ENCODE measurements at places on chromosomes 4 and X. TPM values are rescaled to one million over a fixed set of nuclear protein-coding genes. Genes with fewer than 3 reads are reported as not detected.
A peak's percentile ranks its signal among the peaks of the same experiment; 100 is the strongest.

- no peak overlapping the region for H3K4me3 ChIP-seq
- no peaks in the 10 kb centered on the region for H3K27me3 ChIP-seq
These were observed 2.4 kb upstream of the TADA2B start for GRCh38 chr4:7040765-7041164.

DNA sequence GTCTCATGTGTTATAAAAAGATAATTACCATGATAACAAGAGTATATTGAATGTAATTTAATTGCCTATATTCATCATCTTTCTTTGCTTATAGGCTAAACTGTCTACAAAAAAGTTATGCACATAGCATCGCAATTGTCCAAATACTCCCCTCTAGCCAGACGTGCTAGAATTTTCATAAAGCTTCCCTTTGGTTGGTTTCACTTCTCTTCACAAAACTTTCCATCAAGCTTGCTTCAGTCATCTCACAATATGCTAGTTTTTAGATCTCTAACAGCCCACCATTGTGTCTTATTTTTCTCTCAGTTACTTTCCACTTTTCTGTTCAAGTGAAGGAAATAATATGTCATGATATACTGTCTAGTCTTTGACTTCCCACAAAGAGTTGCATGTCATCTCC lies 448.3 kb upstream of the SPANXN1 start:
- no peak overlapping the region for H3K27ac ChIP-seq
- H3K4me3 ChIP-seq, result no peak overlapping the region
- H3K36me3 ChIP-seq, result no peaks in the 10 kb centered on the region
- no peaks in the 10 kb centered on the region for H3K4me1 ChIP-seq

The MAGEB2 gene
- not detected for polyA plus RNA-seq

GRCh38 chr4:42150653-42151567 lies 1.5 kb downstream of the BEND4 start:
- peak; percentile 49 for DNase-seq
- no peak overlapping the region for H3K27ac ChIP-seq
- no peaks in the 10 kb centered on the region for H3K27me3 ChIP-seq
- H3K4me1 ChIP-seq, result no peaks in the 10 kb centered on the region

DNA sequence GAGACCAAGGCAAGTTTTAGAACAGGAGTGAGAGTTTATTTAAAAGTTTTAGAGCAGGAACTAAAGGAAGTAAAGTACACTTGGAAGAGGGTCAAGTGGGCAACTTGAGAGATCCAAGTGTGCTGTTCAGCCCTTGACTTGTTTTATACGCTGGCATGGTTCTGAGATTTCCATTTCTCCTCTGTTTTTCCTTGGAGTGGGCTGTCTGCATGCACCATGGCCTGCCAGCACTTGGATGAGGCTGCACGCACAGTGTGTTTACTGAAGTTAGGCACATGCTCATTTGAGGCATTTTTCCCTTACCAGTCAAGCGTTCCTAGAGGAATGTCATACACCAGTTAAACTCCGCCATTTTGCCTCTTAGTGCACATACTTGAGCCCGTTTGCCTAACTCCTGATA lies 8.7 kb upstream of the ZNF674 start:
- H3K36me3 ChIP-seq, result no peaks in the 10 kb centered on the region
- H3K27me3 ChIP-seq, result no peaks in the 10 kb centered on the region
- no peak overlapping the region for H3K27ac ChIP-seq
- no peaks in the 10 kb centered on the region for H3K4me1 ChIP-seq
- H3K4me3 ChIP-seq, result no peak overlapping the region
